Fibroblast of upper back skin (primary cell): ENCODE measurements at places on chromosomes 13 and 19.

- no peak for DNase-seq
Measured at GRCh38 chr13:112165712-112166111, 98.8 kb downstream of the SOX1 start.

- DNase-seq = peak; percentile 64
Measured at GRCh38 chr13:80979035-80979641, 638.2 kb upstream of the SPRY2 start.

GRCh38 chr19:1057176-1057855 is 9.7 kb upstream of the ARHGAP45 start:
- DNase-seq = peak; percentile 39

- peak; percentile 70 for DNase-seq
Measured at GRCh38 chr19:46487802-46488445, 7.7 kb downstream of the PNMA8B start.

- peak; percentile 90 for DNase-seq
Measured at GRCh38 chr13:37534181-37534580, 64.4 kb downstream of the POSTN start.

DNA sequence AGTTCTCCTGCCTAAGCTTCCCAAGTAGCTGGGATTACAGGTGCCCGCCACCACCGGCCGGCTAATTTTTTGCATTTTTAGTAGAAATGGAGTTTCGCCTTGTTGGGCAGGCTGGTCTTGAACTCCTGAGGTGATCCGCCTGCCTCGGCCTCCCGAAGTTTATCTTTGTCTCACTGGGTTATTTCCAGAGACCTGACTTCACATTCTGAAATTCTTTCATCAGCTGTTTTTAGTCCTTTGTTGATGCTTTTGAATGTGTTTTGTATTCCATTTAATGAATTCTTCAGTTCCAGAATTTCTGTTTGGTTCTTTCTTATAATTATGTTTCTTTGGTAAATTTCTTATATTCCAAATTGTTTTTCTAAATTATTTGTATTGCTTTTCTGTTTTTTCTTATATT is 55.4 kb upstream of the MLNR start:
- DNase-seq = no peak

GRCh38 chr13:42720113-42720857 is 61.1 kb upstream of the FAM216B start:
- DNase-seq = peak; percentile 98

DNA sequence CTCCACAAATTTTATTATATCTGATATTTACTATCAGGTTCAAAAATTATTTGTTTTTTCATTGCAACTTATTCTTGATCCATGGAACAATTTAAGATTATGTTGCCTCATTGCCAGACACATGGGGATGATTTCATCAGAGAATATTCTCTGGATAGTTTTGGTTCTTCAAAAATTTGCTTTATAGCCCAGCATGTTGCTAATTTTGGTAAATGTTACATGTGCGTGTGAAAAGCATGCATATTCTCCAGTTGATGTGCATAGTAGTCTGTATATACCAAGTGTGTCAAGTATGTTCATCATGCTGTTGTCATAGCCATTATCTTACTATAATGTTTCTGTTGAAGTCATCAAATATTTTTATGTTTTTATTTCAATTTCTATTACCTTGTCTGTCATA is 122.3 kb downstream of the RFC3 start:
- DNase-seq = peak; percentile 19

- DNase-seq = no peak
Measured at GRCh38 chr19:31220540-31220939, 128.7 kb downstream of the TSHZ3 start.

DNA sequence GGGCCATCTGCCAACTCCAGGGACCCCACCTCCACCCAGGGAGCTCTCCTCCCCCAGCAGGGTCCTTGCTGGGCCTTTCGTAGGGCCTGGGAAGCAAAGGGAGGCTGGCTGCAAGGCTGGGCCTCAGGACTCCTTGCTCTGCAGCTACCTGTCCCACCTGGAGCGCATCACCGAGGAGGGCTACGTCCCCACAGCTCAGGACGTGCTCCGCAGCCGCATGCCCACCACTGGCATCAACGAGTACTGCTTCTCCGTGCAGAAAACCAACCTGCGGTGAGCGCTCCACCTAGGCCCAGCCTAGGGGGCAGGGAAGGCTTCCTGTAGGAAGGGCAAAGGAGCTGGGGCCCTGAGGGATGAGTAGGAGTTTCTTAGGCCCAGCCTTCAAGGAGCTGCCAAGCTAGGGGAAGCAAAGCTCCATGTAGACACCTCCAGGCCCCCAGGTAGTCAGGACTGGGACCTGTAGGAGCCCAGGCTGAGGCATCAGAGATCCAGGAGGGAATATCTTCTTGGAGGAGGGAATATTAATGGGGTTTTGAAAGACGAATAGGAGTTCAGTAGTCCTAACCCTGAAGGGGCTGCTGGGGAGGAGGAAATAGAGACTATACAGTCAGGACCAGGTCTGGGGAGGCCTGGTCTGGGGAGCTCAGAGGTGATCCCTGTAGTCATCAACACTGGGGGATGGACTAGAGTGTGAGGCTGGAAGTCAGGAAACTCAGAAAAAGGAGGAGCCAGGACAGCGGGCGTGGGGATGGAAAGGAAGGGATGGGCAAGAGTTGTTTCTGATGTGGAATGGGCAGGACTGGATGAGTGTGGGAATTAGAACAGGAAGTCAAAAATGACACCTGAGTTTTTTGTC is 16.0 kb downstream of the GNA15 start:
- no peak for DNase-seq

DNA sequence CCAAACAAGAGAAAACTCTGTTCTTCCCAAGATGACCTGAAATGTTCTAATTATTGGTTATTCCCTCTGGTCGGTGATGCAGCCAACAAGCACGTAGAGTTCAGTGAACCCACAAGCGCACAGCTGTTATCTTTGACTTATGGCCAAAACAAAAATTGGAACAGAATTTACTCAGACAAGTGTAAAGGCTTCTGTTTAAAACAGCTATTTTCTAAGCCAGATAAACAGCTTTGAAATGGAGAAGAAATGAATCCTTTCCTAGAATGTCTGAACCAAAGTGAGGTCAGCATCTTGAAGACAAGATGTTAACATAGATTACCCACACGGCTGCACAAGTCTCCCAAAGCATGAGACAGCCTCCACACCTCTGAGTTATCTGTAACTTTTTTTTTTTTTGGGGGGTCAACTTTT is 669.2 kb downstream of the DIAPH3 start:
- peak; percentile 78 for DNase-seq

GRCh38 chr13:112634102-112634501 is 46.1 kb upstream of the TUBGCP3 start:
- no peak for DNase-seq

GRCh38 chr13:83327091-83327490 is 555.2 kb downstream of the SLITRK1 start:
- no peak for DNase-seq

DNA sequence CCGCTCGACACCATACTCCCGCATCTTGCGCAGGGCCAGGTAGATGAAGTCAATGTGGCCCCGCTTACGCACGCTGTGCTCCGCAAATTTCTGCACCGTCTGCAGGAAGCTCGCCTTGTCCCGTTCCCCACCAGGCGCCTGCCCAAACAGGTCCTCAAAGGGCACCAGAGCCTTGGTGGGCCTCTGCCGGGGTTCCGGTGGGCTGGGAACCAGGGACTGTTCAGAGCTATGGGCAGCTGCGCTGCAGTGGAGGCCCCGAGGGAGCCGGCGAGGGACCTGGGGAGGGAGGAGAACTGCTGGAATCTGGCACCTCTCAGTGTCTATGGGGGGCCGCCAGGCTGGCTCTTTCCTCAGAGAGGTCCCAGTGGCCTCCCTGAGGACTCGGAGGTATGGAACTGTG is 8.3 kb upstream of the ZNF653 start:
- no peak for DNase-seq

GRCh38 chr13:112910616-112911280 is 58.3 kb upstream of the MCF2L start:
- no peak for DNase-seq

- no peak for DNase-seq
Measured at GRCh38 chr13:91470681-91471080, 72.3 kb downstream of the GPC5 start.

DNA sequence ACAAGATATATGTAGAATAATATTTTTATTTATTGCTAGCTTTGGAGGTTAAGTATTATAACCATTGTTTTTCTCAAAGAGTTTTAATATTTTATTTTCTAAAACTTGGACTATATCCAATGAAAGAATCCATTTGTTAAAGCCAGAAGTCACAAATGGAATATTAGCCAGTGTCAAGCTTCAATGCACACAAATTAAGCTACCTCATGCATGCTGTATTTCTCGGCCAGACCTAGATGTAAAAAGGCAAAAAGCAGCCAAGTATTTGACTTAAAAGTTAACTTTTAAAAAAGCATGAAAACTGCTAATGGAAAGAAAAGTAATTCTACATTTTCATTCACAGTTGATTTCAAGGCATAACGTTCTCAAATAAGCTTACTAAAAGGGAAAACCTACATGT is 160.0 kb upstream of the ATXN8OS start:
- no peak for DNase-seq

DNA sequence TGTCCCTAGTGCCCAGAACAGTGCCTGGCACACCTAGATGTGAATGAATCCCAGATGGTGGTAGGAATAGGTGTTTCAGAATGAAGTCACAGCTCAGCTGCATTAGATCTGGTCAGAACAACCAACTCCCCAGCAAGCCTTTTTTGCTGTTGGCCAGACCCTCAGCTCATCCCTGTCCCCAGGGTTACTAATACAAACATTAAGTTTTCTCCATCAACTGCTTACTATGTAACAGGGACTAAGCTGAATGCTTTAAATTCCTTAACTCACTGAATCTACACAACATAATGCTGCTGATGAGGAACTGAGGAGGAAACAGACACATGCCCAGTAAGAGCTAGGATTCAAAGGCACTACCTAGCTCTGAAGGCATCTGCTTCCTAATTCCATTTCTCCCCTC is 18.8 kb downstream of the SMG9 start:
- peak; percentile 20 for DNase-seq

- no peak for DNase-seq
Measured at GRCh38 chr13:42574011-42574410, at the start of gene TNFSF11. TNFSF11 (plus strand) TSS chr13:42574152; CDS start chr13:42574304, 152 bp downstream.

- DNase-seq = no peak
Measured at GRCh38 chr19:8387688-8388611, 2.2 kb upstream of the RAB11B start.
